ENCODE measurements at places on chromosomes 13 and 19.

- peak; percentile 55 for DNase-seq
Observed at GRCh38 chr13:73235385-73235784, 176.6 kb downstream of the KLF5 start.

- DNase-seq = no peak
Observed at GRCh38 chr19:4692251-4693077, 22.3 kb upstream of the MYDGF start.

DNA sequence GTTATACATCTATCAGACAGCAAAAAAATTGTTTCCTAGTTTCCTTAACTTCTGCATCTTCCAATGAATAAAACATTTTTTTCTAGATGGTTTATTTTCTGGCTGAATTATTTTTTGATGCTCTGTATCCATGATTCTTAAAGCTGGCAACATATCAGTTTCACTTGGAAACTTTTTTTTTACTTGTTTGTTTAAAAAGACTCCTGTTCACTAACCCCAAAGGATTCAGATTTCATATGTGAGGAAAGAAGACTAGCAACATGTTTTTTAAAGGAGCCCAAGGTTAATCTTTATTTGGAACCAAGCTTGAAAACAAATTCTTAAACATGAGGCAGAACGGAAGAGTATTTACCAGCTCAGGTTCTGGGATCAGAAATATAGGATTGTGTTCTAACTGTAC is 632.3 kb downstream of the SLITRK6 start:
- DNase-seq = no peak

DNA sequence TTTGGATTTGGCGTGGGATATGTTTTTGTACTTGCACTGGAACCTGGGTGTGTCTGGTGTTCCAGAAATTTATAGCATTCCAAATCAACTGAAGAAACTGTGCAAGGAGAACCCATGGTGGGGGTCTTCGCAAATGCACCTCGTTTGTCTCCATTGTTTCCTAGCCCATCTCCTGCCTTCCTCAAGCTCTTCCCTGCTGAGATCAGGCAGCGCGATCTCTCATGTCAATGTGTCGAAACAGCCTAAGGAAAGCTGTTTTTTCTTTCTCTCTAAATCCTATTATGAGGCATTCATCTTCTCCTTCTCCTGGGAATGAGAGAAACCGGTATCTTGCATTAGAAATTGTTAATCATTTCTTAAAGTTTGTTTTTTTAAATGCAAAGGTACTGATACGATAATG is 131.0 kb downstream of the KLF5 start:
- DNase-seq = no peak

GRCh38 chr19:48113190-48113917 is 2.7 kb upstream of the PLA2G4C start:
- no peak for DNase-seq

- DNase-seq = no peak
Observed at GRCh38 chr19:31451686-31452330, 102.6 kb upstream of the TSHZ3 start.

DNA sequence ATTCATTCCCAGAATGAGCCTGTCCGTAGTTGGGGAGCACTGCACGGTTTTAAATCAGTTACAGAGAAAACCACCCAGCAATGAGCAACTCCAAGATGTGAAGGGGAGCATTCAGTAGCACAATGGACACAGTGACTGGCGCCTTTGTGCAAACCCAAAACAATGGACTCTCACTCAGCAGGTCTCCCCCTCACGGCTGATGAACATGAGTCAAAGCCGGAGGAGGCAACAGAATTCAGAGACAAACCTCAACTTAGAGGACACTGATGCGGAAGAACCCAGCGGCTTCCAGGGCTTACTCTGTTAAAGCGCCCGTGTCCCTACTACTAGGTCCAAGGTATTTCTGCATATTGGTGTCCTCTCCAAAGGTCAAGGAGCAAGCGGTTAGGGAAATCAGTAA is 17.7 kb downstream of the PLEKHF1 start:
- DNase-seq = no peak

DNA sequence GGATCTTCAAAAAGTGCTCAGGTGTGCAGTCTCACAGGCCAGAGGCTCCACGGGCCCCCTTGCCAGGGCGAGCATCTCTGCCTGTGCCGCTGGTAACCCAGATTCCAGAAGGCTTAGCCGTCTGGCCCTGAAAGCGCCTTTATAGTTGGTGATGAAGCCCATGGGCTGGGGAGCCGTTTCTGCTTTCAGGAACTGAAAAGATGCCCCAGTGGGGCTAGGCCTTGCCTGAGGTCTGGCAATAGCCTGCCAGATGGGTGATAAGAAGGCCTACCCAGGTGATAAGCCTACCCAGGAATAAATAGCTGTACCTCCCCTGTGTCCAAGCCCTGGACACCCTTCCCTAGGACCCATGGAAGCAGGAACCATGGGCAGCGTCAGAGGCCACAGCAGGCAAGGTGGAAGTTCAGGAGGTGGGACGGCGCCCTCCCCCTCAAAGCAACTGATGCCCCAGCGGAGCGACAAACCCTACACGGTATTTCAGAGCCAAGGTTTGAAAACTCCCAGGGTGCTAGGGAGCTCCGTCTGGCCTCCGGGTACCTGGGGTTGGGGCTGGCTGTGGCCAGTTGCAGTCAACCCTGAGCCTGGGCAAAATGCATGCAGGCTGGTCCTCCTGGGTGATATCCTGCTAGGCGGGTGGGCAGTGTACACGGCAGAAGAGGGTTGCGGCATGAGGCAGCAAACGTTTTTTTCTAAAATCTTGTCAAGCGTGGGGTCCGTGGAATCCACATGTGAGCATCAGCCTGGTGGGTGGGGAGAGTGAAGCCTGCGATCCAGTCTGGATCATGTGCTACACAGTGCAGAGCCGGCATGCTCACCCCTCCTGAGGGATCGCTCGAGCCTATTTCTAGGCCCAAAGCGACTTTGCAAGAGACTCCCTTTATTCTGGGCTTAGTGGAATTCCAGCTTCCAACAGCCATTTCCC is 45.3 kb downstream of the ACTN4 start:
- DNase-seq = no peak

DNA sequence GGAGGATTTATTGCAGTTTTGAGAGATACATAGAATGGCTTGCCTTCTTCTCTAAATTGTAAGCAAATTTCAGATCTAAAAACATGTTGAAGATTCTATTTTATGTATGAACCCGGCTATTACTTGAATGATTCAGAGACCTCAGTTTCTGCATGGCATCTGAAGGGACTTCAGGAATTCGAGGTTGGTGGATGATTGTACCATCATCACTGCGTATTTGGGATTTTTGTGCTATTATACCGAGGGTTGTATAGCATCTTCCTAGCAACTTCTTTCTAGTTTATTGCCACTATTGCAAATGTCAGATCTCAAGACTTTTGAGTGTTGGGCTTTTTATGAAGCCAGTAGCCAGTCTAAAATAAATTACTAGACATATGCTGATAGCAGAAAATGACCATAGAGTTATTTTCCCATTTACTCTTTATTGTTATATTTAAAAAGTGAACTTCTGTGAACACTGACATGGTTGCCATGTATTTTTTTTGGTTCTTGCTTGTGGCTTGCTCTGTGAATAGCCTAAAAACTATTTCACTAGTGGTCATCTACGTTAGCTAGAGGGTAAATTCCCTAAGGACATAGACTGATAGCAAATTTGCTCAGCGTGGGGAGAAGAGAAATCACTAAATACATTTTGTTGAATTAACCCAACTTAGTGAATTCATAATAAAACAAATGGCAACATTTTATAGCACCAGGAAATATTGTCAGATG is 70.6 kb upstream of the KLF12 start:
- DNase-seq = no peak

DNA sequence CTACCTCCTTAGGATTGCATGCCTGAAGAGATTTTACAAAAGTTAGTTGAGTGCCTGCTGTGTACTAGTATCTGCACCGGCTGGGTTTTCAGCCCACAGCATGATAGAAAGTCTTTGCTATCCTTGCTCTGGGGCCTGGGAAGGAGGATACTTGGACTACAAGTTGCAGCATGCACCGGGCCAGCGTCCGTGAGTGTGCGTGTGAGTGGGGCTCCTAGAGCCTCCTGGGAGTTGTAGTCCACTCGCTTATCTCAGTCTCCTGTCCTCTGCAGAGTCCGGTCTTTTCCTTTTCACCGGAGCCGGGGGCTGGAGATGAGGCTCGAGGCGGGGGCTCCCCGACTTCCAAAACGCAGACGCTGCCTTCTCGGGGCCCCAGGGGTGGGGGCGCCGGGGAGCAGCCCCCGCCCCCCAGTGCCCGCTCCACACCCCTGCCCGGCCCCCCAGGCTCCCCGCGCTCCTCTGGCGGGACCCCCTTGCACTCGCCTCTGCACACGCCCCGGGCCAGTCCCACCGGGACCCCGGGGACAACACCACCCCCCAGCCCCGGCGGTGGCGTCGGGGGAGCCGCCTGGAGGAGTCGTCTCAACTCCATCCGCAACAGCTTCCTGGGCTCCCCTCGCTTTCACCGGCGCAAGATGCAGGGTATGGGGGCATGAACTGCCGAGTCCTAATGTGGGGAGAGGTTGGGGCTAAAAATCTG is 20.6 kb downstream of the BRSK1 start:
- DNase-seq = no peak

- no peak for DNase-seq
Observed at GRCh38 chr13:75145927-75146326, 336.0 kb downstream of the TBC1D4 start.

- no peak for DNase-seq
Observed at GRCh38 chr13:75870397-75870903, 234.3 kb downstream of the LMO7 start.

- DNase-seq = peak; percentile 95
Observed at GRCh38 chr19:51702103-51702824, 9.1 kb downstream of the SPACA6 start.

- no peak for DNase-seq
Observed at GRCh38 chr19:54188215-54188871, 1.0 kb downstream of the MBOAT7 start.

GRCh38 chr13:32098272-32098671 is 66.7 kb downstream of the FRY start:
- DNase-seq = no peak

DNA sequence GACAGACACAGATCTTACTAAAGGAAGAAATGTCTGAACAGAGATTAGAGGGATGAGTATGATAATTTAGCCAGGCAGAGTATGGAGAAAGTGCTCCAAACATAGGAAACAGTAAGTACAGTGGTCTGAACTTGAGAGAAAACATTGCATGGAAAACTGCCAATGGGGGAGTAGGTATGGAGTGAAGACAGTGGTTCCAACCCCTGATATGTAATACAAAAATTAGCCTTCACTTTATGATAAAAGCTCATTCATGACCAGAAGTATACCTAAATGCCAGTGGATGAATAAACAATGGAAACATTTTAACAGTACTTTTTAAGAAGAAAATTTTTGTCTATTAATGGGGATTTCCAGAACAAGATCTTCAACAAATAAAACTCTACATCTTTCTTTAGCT is 334.0 kb downstream of the DIAPH3 start:
- DNase-seq = no peak

GRCh38 chr13:30971575-30971974 is 39.1 kb downstream of the TEX26 start:
- DNase-seq = no peak

- DNase-seq = no peak
Observed at GRCh38 chr13:46961719-46962118, 64.9 kb upstream of the HTR2A start.

GRCh38 chr19:51594774-51595109 is 23.7 kb downstream of the ZNF175 start:
- DNase-seq = no peak

DNA sequence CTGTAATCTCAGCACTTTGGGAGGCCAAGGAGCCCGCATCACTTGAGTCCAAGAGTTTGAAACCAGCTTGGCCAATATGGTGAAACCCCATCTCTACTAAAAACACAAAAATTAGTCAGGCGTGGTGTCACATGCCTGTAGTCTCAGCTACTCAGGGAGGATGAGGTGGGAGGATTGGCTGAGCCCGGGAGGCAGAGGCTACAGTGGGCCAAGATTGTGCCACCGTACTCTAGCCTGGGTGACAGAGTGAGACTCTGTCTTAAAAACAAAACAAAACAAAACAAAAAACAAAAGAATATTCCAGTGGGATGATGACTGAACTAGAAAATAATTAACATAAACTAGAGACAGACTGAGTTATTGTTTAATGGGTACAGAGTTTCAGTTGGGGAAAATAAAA is 81.7 kb upstream of the ABCC4 start:
- no peak for DNase-seq

DNA sequence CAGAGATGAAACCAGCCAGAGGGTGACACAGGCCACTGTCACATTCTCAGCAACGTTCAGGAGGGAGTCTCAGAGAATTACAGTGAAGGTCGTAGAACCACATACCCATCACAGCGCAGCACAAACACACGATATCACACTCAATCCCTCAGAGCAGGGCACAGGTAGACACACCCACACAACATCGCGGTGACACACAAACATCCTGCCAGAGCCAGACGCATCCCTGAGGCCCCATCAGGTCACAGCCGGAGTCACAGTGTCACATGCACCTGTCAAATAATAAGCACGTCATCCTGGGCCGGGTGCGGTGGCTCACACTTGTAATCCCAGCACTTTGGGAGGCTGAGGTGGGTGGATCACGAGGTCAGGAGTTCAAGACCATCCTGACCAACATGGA is 17.5 kb downstream of the ELAVL3 start:
- no peak for DNase-seq

- no peak for DNase-seq
Observed at GRCh38 chr13:92775658-92776057, 450.9 kb upstream of the GPC6 start.

GRCh38 chr19:24098359-24098758 is 11.4 kb downstream of the ZNF254 start:
- no peak for DNase-seq

GRCh38 chr13:74678308-74678965 is 544.2 kb upstream of the KLF12 start:
- DNase-seq = no peak

- no peak for DNase-seq
Observed at GRCh38 chr19:54616821-54617560, 13.3 kb upstream of the LILRB1 start.

DNA sequence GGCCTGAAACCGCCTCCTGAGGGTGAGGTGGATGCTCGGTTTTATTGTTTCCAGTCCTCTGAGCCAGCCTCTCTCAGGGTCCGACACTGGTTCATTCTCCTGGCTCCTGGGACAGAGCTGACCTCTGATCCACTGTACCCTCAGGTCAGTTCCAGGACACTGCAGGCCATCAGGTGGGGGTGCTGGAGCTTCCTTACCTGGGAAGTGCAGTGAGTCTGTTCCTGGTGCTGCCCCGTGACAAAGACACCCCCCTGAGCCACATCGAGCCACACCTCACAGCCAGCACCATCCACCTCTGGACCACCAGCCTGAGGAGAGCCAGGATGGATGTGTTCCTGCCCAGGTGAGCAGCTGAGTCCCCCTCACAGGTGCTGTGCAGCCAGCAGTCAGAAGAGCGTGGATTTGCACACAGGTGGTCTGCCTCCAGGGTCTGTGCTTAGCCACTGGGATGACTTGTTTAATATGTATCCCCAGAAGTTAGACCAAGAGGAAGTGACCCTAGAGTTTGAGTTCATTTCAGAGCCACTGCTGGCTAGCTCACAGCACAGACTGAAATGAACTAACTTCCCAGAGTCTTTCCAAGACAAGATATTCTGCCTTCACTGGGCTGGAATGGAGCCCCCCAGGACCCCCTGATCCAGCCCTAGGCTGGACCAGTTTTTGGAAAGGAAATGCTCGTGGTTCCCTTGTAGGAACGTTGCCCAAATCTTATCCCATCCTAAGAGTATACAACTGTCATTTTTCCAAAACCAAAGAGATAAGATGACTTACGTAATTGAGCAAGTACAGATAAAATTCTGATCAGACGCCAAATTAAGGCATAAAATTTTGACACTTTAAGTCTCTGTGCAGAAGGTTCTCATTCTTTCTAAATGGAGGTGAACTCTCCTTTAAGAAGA is 8.8 kb downstream of the SERPINE3 start:
- no peak for DNase-seq
